Upper lobe of right lung (tissue), 1 donor: ENCODE measurements at places on chromosomes 13 and 19. TPM values are rescaled to one million over a fixed set of nuclear protein-coding genes. Genes with fewer than 3 reads are reported as not detected.
A peak's percentile ranks its signal among the peaks of the same experiment; 100 is the strongest.

Gene OR7G3
- total RNA-seq = not detected

DNA sequence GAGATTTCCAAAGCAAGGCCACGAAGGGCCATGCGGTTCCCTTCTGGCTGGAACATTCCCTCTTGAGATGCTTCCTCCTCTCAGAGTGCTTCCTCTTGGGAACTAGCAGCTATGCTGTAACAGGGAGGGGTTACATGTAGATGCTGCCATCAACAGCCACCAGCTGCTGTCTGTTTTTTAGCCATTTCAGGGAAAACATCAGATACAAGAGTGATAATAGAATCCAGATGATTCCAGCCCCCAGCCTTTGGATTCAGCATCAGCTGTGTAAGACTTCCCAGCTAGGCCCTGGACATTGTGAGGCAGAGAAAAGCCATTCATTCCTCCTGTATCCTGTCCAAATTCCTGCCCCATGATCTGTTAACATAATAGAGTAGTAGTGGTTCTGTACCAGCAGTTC lies 8.2 kb upstream of the ZNF177 start:
- H3K27me3 ChIP-seq = no peaks in the 10 kb centered on the region
- H3K27ac ChIP-seq = no peak overlapping the region
- H3K4me1 ChIP-seq = no peaks in the 10 kb centered on the region
- H3K4me3 ChIP-seq = no peak overlapping the region
- no peaks in the 10 kb centered on the region for H3K36me3 ChIP-seq

- no peak for DNase-seq
- H3K27me3 ChIP-seq = no peaks in the 10 kb centered on the region
- no peak overlapping the region for H3K27ac ChIP-seq
- H3K36me3 ChIP-seq = no peaks in the 10 kb centered on the region
- H3K4me3 ChIP-seq = no peak overlapping the region
These were observed 213.5 kb downstream of the DLEU7 start for GRCh38 chr13:50629966-50630365.

DNA sequence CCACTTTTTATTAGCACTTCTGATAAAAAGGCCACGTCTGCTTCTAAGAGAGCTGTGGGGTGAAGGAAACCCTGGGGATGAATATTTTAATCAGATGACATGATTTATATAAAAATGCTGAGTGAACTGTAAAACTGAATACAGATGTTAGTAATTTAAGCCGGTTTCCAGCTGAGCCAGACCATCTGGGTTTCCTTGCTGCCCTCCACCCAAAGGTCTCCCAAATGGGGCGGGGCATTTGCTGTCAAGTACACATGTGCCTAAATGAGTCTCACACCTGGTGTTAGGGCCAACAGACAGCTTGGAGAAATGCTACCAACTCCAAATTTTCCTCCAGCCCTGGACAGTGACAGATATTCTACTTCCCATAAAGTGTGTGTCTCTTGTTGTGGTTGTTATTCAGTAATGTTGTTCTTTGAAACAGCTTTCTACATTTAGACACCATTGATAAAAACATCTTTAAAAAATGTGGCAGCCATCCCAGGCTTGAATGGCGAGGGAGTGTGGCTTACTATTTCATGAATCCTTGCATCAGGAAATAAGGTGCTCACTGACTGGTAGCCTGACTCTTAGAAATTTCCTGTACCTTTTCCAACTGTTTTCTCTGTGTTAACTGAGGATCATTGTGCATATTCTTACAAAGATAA lies 350.4 kb downstream of the MTUS2 start:
- no peak for DNase-seq
- no peaks in the 10 kb centered on the region for H3K4me1 ChIP-seq
- H3K4me3 ChIP-seq = no peak overlapping the region

- no peak overlapping the region for H3K4me3 ChIP-seq
- H3K4me1 ChIP-seq = no peaks in the 10 kb centered on the region
- no peak overlapping the region for H3K27ac ChIP-seq
- H3K36me3 ChIP-seq = peaks cover 20% of the 10 kb centered on the region
These were observed 14.4 kb downstream of the HAUS8 start for GRCh38 chr19:17060802-17061201.

GRCh38 chr19:17138937-17139598 lies 63.5 kb downstream of the MYO9B start:
- H3K36me3 ChIP-seq = no peaks in the 10 kb centered on the region
- H3K27me3 ChIP-seq = no peaks in the 10 kb centered on the region
- peak overlapping the region; percentile 53 for H3K27ac ChIP-seq
- H3K4me3 ChIP-seq = no peak overlapping the region
- peaks cover 45% of the 10 kb centered on the region for H3K4me1 ChIP-seq

Gene TJP3
- 23.0 TPM for total RNA-seq

- peaks cover 14% of the 10 kb centered on the region for H3K36me3 ChIP-seq
- no peaks in the 10 kb centered on the region for H3K27me3 ChIP-seq
- H3K4me3 ChIP-seq = no peak overlapping the region
- H3K27ac ChIP-seq = no peak overlapping the region
These were observed 17.4 kb upstream of the C13orf46 start for GRCh38 chr13:113991191-113991669.

GRCh38 chr13:25380082-25380481 lies 8.3 kb downstream of the ATP8A2 start:
- H3K4me1 ChIP-seq = no peaks in the 10 kb centered on the region
- no peaks in the 10 kb centered on the region for H3K36me3 ChIP-seq
- H3K4me3 ChIP-seq = no peak overlapping the region
- H3K27ac ChIP-seq = no peak overlapping the region
- H3K27me3 ChIP-seq = peaks cover 22% of the 10 kb centered on the region

Gene IGFL1
- total RNA-seq = not detected

GRCh38 chr19:38806371-38806770 lies 6.4 kb downstream of the LGALS4 start:
- no peak for DNase-seq
- no peak overlapping the region for H3K27ac ChIP-seq
- no peak overlapping the region for H3K4me3 ChIP-seq
- no peaks in the 10 kb centered on the region for H3K27me3 ChIP-seq
- H3K36me3 ChIP-seq = no peaks in the 10 kb centered on the region

DNA sequence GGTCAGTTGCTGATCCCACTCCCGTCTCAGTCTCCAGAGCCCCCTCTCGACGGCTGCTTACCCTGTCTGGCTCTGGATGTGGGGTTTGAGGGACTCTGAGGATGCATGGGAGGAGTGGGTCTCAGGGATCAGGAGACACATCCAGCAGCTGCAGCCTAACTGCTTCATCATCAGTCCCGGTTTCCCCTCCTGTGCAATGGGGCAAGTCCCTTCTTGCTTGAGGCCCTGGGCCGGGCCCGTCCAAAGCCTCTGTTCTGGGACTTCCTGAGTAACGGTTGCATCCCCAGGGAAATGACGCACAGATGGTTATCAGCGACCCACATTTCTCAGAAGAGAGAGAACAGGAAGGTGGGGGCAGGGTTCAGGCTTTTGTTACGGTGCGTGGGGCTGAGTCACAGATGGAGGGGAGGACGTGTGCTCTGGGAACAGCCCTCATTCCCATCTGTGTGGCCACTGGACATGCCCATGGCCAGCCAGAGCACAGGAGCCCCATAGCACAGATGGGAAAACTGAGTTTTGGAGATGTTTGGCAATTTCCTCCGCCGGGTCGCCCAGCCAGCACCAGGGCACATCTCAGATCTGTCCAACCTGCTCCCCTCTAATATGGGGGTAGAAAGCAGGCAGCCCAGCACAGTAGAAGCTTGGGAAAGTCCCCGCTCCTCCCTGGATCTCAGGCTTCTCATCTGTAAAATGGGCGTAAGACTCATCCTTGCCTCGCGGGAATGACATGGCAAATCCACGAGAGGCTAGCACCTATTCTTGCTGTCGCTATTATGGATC lies 19.3 kb downstream of the GNA15 start:
- no peaks in the 10 kb centered on the region for H3K36me3 ChIP-seq
- no peaks in the 10 kb centered on the region for H3K27me3 ChIP-seq
- no peaks in the 10 kb centered on the region for H3K4me1 ChIP-seq

GRCh38 chr19:46530636-46531035 lies 35.0 kb upstream of the PNMA8B start:
- no peaks in the 10 kb centered on the region for H3K27me3 ChIP-seq
- no peak overlapping the region for H3K4me3 ChIP-seq
- H3K36me3 ChIP-seq = no peaks in the 10 kb centered on the region
- H3K27ac ChIP-seq = peak overlapping the region; percentile 58
- DNase-seq = peak; percentile 42
- H3K4me1 ChIP-seq = no peaks in the 10 kb centered on the region

DNA sequence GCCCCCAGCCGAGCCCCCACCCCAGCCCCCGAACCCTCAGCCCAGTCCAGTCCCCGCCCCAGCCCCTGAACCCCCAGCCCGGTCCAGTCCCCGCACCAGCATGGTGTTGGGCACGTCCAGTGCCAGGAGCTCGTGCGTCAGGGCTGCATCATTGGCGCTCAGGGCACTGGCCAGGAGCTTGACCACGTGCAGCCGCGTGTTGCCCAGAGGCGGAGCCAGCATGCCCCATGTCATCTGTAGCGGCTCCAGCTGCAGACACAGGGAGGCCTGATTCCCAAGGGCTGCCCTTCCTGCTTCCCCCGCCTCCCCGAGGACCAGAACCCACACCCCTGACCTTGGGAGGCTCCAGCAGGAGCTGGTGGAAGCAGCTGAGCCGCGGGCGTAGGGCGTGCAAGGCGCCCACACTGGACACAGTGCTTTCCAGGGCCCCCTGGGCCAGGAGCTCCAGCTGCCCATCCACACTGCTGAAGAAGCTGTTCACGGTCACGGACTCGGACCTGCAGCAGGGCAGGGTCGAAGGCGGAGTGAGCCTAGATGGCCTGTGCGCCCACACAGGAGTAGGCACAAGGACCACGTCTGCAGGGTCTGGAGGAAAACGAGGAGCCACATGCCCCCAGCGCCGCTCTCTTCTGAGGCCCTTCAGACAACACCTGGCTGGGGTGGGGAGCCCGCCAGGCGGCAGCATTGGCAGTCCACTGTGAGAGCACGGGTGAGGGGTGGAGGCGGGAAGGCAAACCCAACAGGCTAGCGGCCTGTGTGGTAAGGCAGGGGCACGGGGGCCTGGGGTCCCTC lies 12.8 kb upstream of the TMEM86B start:
- peaks cover 96% of the 10 kb centered on the region for H3K36me3 ChIP-seq
- H3K27ac ChIP-seq = no peak overlapping the region
- H3K27me3 ChIP-seq = no peaks in the 10 kb centered on the region
- DNase-seq = peak; percentile 58
- H3K4me3 ChIP-seq = no peak overlapping the region

Gene STARD13
- 60.4 TPM for total RNA-seq

DNA sequence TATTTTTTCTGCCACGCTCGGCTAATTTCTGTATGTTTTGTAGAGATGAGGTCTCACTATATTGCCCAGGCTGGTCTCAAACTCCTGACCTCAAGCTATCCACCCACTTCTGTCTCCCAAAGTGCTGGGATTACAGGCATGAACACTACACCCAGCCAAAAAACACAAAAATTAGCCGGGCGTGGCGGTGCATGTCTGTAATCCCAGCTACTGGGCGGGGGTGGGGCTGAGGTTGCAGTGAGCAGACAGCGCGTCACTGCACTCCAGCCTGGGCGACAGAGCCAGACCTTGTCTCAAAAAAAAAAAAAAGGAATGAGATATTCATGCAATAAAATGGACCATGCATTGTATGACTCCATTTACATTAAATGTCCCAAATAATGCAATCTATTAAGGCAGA lies 32.2 kb downstream of the VASP start:
- H3K36me3 ChIP-seq = no peaks in the 10 kb centered on the region
- H3K4me3 ChIP-seq = no peak overlapping the region
- H3K4me1 ChIP-seq = peaks cover 3% of the 10 kb centered on the region
- no peak overlapping the region for H3K27ac ChIP-seq

- H3K27me3 ChIP-seq = peaks cover 12% of the 10 kb centered on the region
- H3K27ac ChIP-seq = no peak overlapping the region
- H3K36me3 ChIP-seq = peaks cover 4% of the 10 kb centered on the region
- H3K4me3 ChIP-seq = no peak overlapping the region
- DNase-seq = no peak
These were observed 7.6 kb downstream of the COL4A2 start for GRCh38 chr13:110314516-110315245.

- no peaks in the 10 kb centered on the region for H3K27me3 ChIP-seq
- H3K27ac ChIP-seq = no peak overlapping the region
- H3K4me3 ChIP-seq = no peak overlapping the region
- H3K36me3 ChIP-seq = no peaks in the 10 kb centered on the region
- H3K4me1 ChIP-seq = no peaks in the 10 kb centered on the region
These were observed 16.1 kb downstream of the ZFR2 start for GRCh38 chr19:3852614-3853254.

DNA sequence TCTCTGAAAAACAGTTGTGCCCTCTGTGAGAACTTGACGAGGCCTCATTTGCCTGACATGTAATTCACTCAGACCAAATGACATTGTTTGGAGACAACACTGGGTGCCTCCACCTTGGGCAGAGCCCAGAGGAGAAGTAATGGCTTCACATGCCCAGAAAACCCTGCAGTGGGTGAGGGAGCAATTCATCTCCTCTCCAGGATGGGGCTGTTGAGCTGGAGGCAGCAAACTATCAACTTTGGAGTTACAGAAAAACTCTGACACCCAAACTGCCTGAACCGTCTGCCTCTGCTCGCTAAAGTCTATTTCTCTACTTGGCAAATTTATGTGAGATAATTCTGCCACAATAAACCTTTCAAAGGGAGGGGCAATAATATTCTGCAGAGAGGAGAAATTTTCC lies 146.9 kb downstream of the DCLK1 start:
- H3K27ac ChIP-seq = no peak overlapping the region
- H3K4me1 ChIP-seq = no peaks in the 10 kb centered on the region
- no peaks in the 10 kb centered on the region for H3K36me3 ChIP-seq

DNA sequence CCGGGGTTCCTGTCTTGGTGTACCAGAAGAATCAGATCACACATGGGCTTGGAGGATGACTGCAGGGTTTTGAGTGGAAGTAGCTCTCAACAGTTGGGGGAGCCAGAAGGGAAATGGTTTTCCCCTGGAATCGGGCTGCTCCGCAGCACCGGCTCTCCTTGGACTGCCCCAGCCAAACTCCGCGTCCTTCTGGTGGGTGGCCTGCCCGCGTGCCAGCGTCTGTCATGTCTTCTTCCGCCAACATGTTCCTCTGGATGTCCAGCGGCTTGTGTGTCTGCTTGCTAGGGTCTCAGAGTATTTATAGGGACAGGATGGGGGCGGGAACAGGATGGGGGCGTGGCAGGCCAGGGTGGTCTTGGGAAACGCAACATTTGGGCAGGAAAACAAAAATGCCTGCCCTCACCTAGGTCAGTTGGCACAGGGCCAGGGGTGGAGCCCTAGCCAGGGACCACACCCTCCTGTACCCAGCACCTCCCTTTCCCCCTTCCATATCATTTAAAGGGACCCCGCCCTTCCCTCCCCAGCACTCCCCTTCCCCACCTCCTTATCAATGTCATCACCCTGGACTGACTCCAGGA lies 1.3 kb upstream of the ZNF30 start:
- no peaks in the 10 kb centered on the region for H3K36me3 ChIP-seq
- no peak overlapping the region for H3K4me3 ChIP-seq
- peaks cover 19% of the 10 kb centered on the region for H3K4me1 ChIP-seq
- H3K27me3 ChIP-seq = no peaks in the 10 kb centered on the region
- no peak overlapping the region for H3K27ac ChIP-seq

Gene ATP8B3
- 0.64 TPM for total RNA-seq

- H3K4me1 ChIP-seq = peaks cover 6% of the 10 kb centered on the region
- no peaks in the 10 kb centered on the region for H3K36me3 ChIP-seq
- H3K4me3 ChIP-seq = no peak overlapping the region
- no peak for DNase-seq
- no peak overlapping the region for H3K27ac ChIP-seq
- no peaks in the 10 kb centered on the region for H3K27me3 ChIP-seq
These were observed 204.7 kb downstream of the SHISA2 start for GRCh38 chr13:25847145-25847544.

- H3K4me1 ChIP-seq = no peaks in the 10 kb centered on the region
- no peak overlapping the region for H3K27ac ChIP-seq
- no peaks in the 10 kb centered on the region for H3K36me3 ChIP-seq
- DNase-seq = no peak
These were observed 22.5 kb downstream of the CPB2 start for GRCh38 chr13:46082324-46082723.

Gene FFAR1
- total RNA-seq = not detected
